ENCODE measurements at places on chromosomes 5 and 9.
A peak's percentile ranks its signal among the peaks of the same experiment; 100 is the strongest.

DNA sequence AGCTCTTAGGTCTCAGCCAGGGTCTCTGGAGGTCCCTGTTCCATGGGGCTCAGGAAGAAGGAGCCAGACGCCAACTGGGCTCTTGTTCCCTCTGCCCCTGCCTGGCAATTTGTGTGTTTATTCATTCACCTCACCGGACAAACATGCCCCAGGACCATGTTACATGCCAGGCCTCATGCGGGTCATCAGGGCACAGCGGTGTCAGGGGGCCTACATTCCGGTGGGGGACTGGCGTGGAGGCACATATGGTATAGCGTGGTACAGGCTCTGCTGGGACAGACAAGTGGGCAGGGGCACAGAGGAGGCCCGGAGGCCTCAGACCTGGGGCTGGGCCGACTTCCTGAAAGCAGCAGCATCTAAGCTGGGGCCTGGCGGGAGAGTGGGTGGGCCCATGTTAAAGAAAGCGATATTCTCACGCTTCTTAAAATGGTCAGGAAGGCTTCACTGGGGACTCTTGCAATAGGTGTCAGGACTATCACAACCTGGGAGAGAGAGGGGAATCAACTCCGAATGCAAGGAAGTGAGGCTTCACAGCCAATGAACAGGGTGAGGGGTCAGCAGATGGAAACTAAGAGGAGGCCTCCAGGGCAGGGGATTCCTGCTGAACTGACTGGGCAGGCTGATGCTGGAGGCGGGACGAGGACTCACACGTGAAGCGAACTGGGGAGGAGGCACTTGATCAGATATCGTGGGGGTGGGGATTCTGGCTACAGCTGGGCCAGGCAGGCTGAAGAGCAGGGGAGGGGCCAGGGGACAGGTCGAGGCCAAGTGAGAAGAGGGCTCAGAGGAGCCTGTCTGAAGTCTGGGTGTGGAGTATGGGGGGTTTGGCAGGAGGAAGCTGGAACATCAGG lies 41.9 kb downstream of the NCS1 start:
- no peak for DNase-seq

DNA sequence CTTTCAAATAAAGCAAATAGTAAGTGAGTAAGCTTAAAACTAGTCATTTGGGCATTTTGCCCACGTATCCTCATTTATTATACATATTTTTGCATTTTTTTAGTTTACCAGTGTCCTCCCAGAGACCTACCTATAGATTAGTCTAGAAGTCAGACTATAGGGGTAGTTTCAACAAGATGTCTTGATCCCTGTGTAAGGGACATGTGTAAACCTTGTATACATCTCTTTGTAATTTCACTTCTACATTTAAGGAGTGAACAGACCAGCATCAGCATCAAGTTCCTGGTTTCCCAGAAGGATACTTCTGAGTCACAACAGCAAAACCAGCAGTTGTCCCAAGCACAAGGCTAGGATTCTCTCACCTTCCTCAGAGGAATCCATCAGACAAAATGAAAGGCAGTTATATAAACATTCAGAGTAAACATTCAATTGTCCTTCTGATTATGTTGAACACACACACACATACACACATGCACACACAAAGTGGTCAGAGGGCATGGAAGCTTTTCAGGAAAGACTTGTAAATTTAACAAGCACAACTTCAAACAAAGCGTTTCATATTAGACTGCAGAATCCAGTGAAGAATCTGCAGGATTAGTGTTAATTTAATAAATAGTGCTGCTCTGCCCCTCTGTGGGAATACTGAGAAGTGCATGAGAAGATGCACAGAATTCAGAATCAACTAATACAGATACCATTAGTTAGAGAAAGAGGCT lies 55.4 kb downstream of the HINT1 start:
- peak; percentile 12 for DNase-seq

- no peak for DNase-seq
Observed at GRCh38 chr9:91166796-91167366, 194.8 kb downstream of the AUH start.

- no peak for DNase-seq
Observed at GRCh38 chr5:119171686-119172085, 100.8 kb downstream of the DMXL1 start.

DNA sequence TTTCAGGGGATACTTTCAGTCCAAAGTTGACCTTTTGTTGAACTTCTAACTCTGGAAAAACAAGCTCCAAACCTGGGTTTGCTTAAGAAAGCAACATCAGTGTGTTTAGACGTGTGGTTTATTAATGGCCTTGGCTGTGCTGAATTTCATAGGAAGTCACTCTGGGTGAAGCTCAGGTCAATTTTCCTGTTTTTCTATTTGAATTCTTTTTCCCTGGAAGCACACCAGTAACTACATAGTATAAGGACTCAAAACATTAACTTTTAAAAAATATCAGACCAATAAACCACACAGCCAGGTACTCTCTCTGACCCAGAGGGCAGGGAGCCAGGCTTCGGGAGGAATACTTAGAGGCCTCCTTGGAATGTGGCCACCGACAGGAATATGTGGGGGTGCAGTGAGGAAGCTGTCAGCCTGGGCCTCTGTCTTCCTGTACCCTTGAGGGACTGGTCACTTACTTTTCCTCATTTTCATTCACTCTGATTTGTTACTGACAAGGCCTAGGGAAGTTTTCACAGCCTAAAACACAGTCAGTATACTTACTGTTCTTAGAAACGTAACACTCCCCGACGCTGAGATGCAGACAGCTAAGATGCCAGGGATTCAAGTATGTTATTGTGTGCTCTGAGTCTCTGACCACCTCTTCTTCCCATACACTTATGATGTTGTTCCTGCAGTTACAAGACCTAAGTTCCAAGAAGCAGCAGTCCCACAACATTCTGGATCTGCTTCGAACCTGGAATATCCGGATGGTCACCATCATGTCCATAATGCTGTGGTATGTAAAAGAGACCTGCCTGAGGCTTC lies 18.9 kb downstream of the SLC22A5 start:
- DNase-seq: no peak

DNA sequence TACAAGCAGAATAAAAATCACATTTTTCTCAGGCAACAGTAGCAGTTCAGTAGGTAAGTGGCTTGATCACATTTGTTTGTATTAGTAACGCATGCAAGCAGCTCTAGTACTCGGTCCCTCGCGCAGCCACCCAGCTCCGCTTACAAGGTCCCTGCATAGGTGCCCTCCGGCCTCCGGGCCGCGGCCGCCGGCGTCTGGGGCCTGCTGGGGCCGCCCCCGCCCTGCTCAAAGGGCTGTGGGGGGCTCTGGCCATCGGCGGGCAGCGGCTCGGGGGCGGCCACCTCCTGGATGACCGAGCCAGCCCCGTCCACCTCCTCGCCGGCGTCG lies 50.2 kb upstream of the UBAC1 start:
- no peak for DNase-seq

GRCh38 chr5:133891390-133891789 lies 77.0 kb downstream of the C5orf15 start:
- no peak for DNase-seq

GRCh38 chr9:21919377-21920362 lies 74.5 kb downstream of the CDKN2A start:
- DNase-seq: no peak

GRCh38 chr5:61053937-61054336 lies 108.3 kb downstream of the SMIM15 start:
- DNase-seq: no peak

DNA sequence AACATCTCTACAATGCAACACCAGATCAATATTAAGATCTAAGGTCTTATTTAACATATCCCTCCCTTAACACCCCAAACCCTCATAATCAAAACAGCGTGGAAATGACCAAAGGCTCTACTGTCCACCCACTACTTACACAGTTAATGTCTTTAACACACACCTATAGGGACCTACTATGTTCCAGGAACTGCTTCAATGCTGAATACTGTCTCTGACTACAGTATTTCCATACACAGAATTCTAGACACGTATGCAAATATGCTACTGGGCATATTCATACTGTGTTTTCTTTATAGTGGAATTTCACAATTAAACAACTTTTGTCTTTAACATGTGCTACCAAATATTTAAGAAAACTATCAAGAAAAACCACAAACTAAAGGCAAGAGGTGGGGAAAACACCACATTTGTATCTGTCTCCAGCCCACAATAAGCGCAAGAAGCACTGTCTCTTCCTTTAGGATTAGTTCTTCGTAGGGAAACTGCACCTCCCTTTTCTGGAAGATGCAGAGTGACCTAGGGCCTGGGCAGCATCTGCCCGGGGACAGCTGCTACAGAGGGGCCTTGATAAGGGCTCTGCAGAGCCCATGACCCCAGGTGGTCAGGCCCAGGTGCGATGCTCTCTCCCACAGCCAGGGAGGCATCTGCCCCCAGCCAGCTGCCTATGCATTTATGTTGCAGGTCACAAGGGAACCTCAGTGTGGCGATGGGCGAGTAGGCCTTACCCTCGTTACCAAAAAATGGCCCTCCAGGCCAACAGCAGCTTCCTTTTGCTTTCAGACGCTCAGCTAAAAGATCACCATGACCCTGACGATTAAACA lies 55.2 kb downstream of the PSMB7 start:
- DNase-seq: no peak

- DNase-seq: no peak
Observed at GRCh38 chr9:101561740-101562139, 28.1 kb downstream of the RNF20 start.

DNA sequence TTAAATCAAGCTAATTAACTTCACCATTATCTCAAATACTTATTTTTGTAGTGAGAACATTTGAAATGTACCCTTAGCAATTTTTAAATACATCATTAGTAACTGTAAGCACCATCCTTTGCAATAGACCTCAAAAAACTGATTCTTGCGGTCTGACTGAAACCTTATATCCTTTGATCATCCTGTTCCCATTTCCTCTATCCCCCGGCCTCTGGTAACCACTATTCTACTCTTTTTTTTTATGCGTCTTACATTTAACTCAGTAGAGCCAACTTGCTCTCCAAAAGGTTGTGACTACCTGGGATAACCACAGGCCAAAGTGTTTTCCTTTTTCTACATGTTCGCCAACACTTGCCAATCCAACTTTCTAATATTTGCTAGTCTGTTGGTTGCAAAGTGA lies 106.1 kb downstream of the IRX1 start:
- no peak for DNase-seq

DNA sequence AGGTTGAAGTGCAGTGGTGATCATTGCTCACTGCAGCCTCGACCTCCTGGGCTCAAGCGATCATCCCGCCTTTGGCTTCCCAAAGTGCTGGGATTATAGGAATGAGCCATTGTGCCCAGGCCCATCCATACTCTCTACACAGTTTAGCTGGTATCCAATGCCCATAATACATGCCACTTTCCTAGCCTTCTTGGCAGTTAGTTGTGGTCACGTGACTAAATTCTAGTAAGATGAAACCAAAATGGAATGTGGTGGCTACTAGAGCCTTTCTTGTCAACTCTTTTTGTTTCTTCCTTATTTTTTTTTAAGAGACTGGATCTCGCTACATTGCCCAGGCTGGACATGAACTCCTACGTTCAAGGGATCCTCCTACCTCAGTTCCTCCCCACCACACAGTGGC lies 15.3 kb upstream of the KIF27 start:
- DNase-seq: no peak

DNA sequence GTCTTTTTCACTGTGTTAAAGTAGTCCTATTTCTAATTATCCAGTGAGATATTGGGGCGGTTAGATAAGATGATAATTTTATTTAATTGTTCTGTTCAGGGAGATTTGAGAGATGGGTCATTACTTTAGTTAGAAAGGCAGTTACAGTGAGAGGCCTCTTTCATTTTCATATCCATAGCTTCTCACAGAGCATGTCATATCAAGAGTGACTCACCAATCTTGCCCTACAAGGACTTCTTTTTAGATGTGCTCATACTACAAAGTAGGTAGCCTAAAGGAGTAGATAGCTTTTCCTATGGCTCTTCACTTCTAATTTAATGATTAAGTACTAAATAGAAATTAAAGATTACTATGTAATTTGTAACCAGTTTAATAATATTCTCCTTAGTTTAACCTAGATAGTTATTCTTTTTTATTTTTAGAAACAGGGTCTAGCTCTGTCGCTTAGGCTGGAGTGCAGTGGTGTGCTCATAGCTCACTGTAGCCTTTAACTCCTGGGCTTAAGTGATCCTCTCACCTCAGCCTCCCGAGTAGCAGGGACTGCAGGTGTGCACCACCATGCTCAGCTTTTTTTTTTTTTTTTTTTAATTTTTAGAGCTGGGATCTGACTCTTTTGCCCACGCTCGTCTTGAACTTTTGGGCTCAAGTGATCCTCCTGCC lies 71.0 kb downstream of the FER start:
- no peak for DNase-seq

DNA sequence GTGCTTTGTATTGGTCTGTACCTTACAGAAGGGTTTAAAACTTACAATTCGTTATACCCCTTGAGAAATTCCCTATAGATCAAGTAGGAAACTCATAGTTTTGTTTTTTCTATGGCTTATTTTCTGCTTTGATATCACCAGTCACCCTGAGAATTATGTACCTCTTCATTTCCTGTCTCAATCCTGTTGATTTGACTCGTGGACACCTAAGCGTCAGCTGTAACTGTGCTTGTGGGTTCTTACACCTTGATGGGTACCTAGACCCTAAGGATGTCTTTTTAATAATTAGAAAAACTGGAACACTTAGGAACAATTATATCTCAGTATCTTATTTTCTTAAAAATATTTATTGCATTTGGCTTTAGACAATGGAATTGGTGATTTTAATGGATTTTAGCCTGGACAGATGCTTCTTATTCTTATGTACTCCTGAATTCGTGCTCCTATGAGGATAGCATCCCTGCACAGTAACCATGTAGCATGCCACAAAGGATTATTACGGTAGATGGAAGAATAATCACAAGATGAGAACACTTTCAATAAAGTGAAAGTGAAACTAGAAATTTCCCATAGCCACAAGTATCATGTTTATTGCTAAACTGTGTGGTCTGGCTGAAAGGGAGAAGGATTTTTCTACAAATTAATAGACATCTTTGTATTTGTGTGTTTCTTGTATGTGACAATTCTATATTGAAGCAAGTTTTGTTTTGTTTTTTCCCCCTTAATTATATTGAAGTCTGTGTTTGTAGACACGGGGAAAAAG lies 1920.3 kb upstream of the WWC1 start:
- DNase-seq: no peak

DNA sequence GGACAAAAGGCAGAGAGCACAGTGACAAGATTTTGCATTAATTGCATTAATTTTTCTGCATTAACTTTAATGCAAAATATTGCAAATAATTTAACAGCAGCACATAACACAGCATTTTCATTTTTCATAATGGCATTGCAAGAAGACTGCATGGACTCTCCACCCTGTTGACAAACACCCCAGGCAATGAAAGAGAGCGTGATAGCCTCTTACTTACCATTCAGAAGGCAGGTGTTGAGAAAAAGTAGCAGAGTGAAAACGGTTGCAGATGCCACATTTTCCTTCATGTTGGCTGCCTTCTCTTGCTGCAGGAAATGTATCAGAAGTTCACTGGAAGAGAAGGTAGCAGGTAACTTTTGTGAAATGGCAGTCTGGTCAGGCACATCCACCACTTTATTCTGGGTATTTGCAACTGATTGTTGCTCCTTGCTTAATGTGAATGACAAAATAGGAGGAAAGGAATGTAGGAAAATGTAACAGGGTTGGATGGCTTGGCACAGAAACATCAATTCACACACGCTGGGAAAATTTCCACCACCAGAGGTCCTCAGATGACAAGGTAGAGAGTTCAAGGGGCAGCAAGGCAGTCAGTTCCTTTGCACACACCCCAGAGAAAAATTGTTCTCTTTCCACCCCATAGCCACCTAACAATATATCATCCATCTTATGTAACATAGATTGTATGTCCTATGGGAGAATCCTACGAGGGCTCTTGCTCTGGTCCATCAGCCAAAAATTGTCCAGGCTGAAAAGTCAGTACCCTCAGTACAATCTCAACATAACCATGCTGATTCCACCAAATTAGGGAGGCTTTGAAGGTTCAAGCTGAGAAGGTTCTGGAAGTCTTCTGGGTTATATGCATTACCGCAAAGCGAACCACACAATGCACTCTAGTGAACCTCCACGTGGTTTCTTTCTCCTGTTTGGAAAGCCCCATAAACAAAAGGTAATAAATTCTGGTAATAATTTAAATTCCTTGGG lies 41.9 kb upstream of the AGXT2 start:
- DNase-seq: peak; percentile 66
